Activated CD4-positive, alpha-beta T cell treated with anti-CD3 and anti-CD28 coated beads for 48 hours (primary cell): ENCODE measurements at places on chromosomes 1 and 21.

DNA sequence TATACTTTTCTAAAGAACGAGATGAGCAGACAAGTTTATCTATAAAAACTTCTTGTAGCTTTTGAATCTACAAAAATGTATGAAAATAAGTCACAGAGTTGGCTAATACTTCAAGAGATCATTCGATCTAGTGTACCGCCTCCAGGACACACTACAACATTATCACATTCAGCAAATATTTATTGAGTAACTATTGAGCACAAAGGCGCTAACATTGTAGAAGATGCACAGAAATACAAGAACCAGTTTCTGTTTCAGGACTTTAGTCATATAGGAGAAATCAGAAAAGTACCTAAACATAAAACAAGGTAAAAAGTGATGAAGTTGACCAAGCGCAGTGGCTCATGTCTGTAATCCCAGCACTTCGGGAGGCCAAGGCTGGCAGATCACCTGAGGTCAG lies 20.6 kb downstream of the WASF2 start:
- no peak for DNase-seq

- DNase-seq = no peak
Measured at GRCh38 chr1:200731654-200732332, 6.9 kb upstream of the CAMSAP2 start.

DNA sequence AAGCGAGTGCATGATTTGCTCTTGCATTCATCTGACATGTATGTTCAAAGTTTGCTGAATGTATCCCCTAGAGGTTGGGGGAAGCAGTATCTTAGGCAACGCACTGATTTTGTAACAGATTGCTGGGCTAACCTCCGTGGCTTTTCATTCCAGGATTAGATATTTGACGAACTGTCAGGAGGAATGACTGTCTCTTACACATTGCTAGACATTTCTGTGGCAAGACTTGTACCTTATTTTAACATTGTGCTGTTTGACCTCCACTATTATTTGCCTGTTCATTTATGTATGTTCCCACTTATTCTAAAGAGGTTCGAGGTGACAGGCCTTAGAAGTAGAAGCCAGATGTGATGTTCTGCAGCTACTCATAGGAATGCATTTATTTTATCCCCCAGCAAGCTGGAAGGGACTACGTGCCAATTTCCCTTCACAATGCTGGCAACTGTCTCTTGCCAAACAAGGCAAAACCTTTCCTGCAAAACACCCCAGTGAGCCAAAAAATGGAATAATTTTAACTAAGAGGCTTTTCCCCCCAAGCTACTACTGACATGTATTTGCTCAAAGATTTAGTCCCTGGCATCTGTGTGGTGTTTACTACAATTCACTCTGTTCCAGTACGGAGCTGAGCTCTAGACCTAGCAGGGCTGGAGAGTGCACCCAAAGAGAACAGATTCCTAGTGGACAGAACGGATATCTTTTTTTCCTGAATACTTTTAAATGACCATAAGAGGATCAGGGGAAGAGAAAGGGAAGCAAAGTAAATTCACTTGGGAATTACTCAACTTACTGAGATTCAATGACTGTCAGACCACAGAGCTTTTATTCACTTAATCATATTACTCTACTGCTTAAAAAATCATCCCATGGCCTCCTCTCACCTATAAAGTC lies 646.2 kb downstream of the SMYD3 start:
- DNase-seq = no peak

- DNase-seq = peak; percentile 17
Measured at GRCh38 chr1:18110968-18111367, 3.4 kb downstream of the IGSF21 start.

- no peak for DNase-seq
Measured at GRCh38 chr1:154990276-154990675, 3.1 kb upstream of the LENEP start.

DNA sequence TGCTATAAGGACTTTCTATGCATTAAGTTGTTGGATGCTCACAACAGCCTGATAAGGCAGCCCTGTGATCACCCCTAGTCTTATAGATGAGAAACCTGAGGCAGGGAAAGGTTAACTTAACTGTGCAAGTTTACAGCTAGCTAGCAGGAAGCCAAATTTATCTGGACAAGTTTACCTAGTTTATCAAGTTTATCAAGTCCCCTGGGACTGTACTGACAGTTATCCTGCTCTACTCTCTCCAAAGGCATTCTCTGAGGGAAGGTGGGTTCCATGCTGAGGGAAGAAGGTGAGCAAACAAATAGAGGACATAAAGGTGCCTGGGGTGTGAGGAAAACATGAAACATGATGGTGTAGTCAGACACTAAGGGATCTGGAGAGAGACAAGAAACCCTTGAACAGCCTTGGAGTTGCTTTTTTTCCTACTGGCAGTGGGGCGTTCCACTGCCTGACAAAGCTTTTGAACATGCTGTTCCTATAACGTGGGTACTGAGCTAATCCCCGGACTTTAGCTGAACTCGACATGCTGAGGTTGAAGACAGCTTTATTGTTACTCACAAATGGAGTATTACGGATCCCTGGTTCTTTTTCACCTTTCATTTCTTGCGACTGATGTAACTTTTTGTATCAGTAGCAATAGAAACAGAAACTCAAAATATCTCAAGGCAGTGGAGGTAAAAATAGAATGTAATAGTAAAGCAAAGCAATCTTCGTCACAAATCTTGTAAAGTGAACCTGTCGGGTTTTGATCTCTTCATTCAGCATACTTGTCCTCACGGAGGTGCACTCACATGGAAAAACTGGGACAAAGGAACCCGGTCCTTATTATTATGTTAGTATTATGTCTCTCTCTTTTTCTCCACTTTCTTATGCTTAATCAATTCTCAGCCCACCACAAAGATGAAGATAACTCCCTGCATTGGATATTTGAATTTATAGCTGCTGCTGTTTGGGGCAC lies 42.4 kb upstream of the ESRRG start:
- DNase-seq = no peak

- DNase-seq = no peak
Measured at GRCh38 chr1:173628888-173629287, 6.2 kb upstream of the TEX50 start.

DNA sequence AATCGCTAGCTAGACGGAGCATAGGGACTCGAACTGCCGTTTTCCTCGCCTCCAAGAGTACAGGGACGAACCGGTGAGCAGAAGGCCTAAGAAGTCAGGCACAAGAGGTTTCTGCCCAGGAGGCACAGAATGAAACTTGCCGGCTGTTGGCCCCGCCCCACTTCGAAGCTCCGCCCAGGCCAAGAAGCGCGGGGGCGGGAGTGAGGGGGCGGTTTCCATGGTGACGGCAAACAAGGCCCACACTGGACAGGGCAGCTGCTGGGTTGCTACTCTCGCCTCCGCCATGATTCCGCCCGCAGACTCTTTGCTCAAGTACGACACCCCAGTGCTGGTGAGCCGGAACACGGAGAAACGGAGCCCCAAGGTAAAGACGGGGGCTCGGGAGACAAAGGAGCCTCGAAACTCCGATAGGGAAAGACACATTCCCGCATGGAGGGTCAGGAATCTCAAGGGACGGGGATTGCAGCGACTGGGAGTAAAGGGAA lies at the start of gene DNALI1:
TSS of gene DNALI1 (plus strand) at position 229 of the 485 bp plus-strand sequence. CDS start at position 284, 55 bp downstream.
- peak; percentile 58 for DNase-seq

GRCh38 chr1:218517459-218517858 lies 172.3 kb downstream of the TGFB2 start:
- DNase-seq = no peak

DNA sequence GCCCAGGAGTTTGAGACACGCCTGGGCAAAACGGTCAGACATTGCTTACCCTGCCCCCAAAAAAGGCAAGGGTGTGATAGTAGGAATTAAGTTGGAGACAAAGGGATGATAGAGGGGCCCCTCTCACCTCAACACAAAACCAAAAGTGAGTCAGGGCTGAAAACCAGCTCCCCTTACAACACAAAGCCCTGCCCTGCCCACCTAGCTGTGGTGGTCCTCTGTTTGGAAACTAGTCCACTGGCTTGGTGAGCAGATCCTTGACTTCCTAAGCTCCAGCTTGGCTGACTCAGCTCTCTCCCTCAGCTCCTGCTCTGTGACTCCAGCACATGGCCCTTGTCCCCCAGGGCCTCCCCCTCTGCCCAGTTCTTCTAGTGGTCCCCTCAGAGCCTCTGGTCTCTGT lies 603.8 kb downstream of the PTPRC start:
- DNase-seq = no peak

GRCh38 chr1:207345644-207346477 lies 24.4 kb downstream of the CD55 start:
- no peak for DNase-seq

GRCh38 chr1:165054627-165055026 lies 301.9 kb downstream of the LMX1A start:
- no peak for DNase-seq

DNA sequence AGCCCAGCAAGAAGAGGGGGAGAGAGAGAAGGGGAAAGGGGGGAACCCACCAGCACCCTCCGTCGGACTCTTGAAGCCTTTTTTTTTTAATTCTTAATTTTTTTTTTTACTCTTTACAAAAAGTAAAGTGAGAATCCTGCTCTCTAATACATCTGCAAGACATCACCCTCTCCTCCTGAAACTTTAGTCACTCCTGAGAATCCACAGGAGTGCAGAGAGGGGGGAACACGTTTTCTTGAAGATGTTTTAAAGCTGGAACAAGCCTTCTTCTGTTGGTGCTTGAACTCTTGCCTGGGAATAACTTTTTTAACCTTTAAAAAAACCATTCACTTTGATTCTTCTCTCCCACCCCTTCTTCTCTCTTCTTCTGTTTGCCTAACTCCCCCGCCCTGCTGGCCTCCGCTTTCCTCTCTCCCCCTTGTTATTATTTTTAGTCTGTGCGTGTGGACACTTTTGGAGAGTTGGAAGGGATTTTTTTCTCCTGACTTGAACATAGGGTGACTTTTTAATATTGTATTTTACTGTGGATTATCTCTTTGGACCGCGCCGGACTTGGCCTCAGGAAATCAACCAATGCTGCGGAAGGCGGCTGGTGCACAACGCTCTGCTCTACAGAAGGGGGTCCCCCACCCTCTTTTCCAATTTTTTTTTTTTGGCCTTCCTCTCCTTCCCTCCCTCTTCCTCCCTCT lies 383 bp upstream of the PRRX1 start:
- DNase-seq = no peak

DNA sequence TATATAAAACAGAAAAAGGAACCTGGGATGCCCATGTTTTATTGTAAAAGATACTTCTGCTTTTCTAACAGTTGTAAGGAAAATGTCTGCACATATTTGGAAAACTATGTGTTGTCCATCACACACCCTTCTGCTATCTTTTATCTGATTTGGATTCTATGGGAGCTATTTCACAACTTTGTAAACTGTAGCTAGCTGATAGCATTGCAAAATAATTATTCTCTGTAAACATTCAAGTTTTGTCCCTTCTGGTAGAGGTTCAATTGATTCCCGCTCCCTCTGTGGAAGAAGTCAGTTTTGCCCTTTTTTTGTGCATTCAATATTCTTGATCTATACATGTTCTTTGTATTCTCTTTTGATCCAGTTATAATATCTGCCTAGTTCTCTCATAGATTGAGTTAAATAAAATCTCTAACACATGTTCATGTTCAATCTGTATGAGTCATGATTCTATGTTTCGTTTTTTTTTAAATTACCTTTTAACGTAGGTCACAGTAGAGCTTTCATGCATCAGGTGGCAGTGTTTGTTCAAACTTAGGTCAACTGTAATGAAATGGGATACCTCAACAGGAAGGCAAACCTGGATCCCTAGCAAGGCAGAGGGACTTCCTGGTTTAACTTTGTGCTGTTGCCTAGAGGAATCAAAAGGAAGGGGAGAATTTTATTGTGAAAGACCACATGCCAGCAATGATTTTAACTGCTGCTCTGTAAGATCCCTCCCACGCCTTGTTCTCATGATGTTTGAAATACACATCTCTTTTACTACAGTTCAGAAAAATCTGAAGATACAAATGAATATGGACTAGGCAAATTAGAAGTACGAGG lies 26.0 kb upstream of the BCL9 start:
- DNase-seq = no peak

DNA sequence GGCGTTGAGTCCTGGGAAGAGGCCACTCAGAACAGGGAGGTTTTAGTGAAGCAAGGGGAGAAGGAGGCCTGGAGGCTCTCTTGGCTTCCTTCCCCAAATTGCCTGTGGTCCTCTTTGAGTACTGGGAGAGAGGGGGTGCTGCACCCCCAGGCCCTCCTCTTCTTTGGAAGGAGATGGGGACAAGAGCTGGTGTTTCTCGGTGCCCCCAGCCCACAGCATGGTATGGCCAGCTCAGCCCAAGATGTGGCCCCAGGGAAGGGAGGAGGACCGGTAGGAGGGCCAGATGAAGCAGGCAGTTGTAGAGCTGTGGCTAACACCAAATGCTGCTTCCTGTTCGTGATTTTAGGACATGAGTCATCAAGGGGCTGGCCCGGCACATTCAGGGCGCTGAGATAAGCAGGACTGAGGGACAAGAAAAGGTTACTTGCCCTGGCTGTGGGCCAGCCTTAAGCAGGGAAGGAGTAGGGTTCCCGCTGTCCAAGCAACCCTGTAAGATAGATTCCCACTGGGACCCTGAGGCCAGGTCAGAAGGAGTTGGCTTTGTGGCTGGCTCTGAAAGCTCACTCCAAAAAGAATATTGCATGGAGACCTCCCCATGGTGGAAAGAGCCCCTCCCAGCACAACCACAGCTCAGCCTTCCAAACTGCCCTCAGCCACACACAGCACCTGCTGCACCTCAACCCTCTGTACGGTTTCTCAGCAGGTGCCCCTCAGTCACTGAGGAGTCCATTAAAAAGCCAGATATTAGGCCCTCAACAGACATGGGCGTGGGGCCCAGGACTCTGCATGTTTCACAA lies 4.9 kb upstream of the TNFRSF1B start:
- peak; percentile 86 for DNase-seq

GRCh38 chr21:27329255-27329851 lies 362.5 kb upstream of the ADAMTS5 start:
- no peak for DNase-seq

DNA sequence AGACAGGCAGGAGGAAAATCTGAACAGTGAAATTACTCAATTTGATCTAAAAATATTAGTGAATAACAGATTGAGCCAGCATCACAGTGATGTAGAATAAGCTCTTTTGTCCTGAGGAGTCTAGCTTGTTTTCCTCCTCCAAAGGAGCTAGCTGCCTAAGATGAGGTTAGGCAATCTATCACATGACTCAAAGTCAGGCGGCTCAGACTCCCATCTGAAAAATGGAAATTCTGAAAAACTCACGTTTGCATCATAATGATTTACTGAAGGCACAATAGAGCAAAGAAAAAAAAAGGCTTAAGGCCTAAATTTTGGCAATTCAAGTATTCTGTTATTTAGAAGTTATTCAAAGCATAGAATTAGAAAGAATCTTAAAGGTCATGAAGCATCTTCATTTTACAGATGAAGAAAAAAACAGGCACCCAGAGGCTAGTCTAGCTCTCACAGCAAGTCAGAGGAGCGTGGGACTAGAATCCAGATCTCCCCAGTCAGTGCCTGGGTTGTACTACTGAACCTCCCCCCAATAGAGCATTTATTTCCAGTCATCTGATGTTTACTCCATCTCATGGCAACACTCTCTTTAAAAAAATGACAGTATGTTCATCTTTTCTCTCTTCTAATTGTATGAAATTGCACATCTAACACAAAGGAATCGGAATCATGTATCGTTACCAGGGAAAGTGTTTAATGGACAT lies 62.5 kb upstream of the ATF3 start:
- no peak for DNase-seq

GRCh38 chr1:11500881-11501280 lies 21.9 kb downstream of the DISP3 start:
- no peak for DNase-seq

GRCh38 chr1:8816264-8816663 lies 1.2 kb downstream of the RERE start:
- DNase-seq = no peak
